ENCODE measurements at places on chromosomes 11 and 22.

- DNase-seq: no peak
Measured at GRCh38 chr22:39088685-39089032, 8.4 kb upstream of the APOBEC3H start.

DNA sequence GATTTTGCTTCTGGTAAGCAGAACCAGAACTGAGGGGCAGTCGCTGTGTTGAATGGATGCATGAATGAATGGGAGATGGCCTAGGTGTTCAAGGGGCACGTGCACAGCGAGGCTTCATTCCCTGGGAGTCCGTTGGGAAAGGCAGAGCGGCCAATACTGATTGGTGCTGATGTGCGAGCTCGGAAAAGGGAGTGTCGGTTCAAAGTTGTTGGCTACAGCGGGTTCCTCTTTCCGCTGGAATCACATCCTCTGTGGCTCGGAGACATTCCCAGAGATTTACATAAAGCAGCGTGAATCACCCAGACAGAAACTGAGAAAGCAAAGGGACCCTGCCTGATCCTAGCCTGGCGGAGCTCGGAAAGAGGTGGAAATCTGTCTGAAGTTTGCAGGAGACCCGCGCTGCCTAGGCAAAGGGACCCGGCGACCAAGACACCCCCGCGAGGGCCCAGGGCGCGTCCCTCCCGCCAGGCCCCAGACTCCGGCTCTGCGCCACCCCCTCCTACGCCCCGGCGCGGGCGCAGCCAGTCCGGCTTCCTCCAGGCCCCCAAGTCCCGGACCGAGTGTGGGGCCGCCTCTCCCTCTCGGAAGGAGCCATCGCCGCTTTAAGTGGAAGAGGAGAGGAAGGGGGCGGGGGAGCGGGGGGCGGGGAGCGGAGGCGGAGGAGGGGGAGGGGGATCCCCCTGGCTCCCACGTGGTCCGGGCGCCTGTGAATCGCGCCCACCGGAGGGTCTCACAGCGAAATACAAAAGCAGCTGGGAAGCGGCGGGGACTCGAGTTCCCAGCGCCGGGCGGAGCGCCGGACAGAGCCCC is at the start of gene FJX1:
Gene FJX1, plus strand, starts transcription at position 774 of the 810 bp plus-strand sequence. CDS start 177 bp downstream, outside the sequence.
- peak; percentile 75 for DNase-seq

DNA sequence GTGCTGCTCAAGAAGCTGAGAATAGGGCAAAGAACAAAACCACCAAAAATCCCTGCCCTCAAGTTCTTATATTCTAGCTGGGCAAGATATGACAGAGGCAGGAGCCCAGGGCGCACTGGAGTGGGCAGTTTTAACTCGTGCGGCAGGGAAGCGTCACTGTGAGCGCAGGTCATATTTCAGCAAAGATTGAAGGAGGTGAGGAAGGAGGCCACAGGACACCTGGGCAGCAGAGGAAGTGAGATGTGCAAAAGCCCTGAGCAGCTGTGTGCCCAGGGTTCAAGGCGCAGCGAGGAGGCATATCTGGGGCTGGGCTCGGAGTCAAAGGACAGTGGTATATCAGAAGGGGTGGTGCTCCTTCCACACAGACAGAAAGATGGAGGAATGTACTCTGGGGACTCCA is 13.5 kb downstream of the KCNC1 start:
- DNase-seq: no peak

GRCh38 chr11:124762105-124762623 is at the start of gene ESAM:
ESAM (minus strand) TSS chr11:124762290; CDS start chr11:124762154, 136 bp downstream.
- peak; percentile 8 for DNase-seq

- DNase-seq: no peak
Measured at GRCh38 chr22:29257751-29258181, 10.0 kb downstream of the RHBDD3 start.

- DNase-seq: no peak
Measured at GRCh38 chr22:19871023-19871844, 16.6 kb upstream of the GNB1L start.

- no peak for DNase-seq
Measured at GRCh38 chr11:63503492-63503891, 2.4 kb upstream of the LGALS12 start.

- no peak for DNase-seq
Measured at GRCh38 chr11:8267831-8268529, 4.3 kb upstream of the LMO1 start.

GRCh38 chr11:115220423-115220822 is 283.8 kb downstream of the CADM1 start:
- DNase-seq: no peak

DNA sequence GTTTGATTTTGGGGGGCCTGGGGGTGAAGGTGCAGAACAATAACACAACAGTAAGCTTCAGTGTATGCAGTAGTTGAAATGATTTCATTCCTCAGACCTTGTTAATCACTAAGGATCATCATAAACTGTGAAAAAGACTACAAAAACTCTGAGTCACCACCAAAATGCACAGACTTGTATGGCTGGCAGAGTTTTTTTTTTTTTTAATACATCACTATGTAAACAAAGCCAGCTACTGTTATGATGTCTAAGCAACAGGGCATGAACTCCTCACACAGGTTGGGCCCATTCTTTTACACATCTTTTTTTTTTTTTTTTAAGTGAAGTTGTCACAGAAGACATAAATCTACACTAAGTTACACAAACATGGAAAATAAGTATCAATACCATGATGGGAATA is 311.9 kb downstream of the GUCY1A2 start:
- peak; percentile 4 for DNase-seq

DNA sequence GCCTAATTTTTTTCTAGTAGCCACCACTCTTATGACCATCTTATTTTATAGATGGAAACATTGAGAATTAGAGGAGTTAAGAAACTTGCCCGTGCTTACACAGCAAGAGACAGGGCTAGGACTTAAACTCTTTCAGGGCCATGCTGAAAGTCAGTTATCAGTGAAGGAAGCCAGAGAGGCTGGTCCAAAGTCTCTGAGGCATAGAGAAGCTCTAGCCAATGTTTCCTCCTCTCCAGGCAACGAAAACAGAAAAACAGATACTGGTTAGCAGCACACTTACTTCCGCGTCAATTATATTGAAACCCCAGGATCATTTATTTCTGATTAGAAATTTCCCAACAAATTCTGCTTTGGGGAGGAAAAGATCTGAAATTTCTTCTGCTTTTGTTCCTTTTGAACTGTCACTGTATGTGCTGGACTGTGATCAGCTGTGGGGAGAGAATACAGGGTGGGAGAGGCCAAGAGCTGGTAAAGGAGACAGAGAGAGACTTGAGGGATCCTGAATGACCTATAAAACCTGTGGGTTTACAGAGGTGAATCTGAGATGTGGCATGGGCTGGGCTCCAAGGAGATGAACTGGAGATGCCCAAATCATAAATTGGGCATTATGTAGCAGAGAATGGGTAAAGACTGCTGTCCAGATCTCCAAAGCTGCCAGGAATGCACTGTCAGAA is 37.5 kb upstream of the CAPRIN1 start:
- DNase-seq: no peak

DNA sequence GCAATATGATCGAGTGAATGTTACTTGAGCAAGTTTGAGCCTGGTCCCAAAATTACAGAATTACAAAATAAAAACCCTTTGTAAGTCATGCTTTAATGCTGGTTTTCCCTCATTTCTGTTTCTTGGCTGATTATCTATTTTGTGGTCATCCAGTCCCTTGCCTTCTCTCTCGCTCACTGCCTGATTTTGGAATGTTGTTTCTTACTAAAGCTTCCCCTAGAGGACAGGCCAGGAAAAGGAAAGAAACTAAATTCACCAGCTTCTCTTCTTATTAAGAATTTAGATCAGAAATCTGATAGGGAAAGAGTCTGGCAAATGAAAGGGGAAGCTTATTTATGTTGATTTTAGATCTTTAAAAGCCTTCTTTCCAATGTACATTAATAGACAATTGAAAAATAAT is 16.6 kb upstream of the BDNF start:
- no peak for DNase-seq

- no peak for DNase-seq
Measured at GRCh38 chr11:5486003-5486402, 2.5 kb upstream of the OR52D1 start.

- DNase-seq: peak; percentile 40
Measured at GRCh38 chr11:59135648-59136461, 6.8 kb upstream of the FAM111A start.

DNA sequence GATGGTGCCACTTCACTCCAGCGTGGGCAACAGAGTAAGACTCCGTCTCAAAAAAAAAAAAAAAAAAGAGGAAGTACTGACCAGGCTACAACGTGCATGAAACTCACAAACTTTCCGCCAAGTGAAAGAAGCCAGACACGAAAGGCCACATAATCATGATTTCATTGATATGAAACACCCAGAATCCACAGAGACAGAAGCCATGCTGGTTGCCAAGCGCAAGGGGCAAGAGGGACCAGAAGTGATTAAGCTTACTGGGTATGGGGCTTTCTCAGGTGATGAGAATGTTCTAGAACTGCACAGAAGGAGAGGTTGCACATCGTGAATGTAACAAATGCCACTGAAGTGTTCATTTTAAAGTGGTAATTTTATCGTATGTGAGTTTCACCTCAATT is 60.9 kb downstream of the CELSR1 start:
- no peak for DNase-seq

DNA sequence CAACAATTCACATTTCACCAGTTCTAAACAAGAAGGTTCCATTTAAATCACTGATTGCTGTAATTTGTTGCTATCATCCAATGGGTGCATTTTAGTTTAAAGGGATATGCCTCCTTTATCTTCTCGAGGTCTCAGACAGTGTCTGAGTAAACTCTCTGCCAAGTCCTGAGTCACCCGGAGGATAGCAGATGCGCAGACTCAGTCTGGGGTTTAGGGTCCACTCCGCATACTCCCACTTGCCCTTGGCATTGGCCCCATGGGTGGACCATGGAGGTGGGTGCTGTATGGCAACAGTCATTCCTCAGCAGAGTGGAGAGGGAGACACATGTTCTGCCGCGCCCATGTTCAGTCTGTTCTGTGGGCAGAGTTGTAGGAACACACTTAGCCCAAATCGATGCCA is 65.4 kb upstream of the CRTAM start:
- no peak for DNase-seq

- no peak for DNase-seq
Measured at GRCh38 chr22:46671824-46672432, 51.7 kb downstream of the GRAMD4 start.

DNA sequence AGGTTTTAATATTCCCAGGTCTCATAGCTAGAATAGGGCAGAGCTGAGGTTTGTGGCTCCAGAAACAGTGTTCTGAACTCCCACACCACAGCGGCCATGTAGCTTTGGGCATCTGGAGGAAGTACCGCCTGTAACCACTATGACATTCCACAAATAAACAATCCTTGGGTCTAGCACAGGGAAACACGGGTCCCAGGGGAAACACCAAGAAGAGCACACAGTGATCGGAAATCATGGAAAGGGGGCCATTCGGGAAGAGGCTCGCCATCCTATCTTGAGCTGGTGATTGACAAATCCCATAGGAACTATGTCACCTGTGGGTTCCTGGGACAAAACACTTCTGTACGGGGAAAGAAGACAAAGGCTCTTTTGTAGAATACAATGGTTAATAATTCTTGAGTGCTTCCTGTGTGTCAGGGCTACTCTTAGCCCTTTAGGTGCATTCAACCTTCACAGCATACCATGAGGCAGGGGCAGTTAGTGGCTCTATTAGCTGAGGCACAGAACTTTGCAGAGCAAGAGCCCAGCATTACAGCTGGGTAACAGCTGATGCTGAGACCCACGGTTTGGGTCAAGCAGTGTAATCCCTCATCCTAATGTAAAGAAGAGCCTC is 514.2 kb downstream of the NTM start:
- no peak for DNase-seq

DNA sequence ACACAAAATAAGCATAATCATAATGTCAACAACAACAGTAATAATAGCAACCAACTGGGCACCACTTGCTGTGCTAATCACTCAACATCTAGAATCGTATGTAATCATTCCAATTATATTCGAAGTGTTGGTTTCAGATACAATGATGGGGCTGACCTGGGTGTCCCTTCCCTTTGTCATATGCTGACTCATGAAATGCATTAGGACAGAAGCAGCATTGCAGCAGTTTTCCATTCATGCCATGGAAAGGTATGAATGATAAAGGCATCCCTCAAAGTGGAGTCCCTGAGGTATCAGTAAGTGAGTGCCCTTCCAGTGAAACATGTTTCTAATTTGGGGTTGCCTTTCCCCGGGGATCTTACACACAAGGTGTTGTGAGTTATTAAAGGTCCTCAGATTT is 46.3 kb upstream of the ANO3 start:
- DNase-seq: no peak

- no peak for DNase-seq
Measured at GRCh38 chr11:12275818-12276217, 101.6 kb upstream of the PARVA start.

- no peak for DNase-seq
Measured at GRCh38 chr11:69797156-69797555, 22.0 kb upstream of the FGF4 start.

- no peak for DNase-seq
Measured at GRCh38 chr11:113474362-113475159, 637 bp downstream of the DRD2 start.

DNA sequence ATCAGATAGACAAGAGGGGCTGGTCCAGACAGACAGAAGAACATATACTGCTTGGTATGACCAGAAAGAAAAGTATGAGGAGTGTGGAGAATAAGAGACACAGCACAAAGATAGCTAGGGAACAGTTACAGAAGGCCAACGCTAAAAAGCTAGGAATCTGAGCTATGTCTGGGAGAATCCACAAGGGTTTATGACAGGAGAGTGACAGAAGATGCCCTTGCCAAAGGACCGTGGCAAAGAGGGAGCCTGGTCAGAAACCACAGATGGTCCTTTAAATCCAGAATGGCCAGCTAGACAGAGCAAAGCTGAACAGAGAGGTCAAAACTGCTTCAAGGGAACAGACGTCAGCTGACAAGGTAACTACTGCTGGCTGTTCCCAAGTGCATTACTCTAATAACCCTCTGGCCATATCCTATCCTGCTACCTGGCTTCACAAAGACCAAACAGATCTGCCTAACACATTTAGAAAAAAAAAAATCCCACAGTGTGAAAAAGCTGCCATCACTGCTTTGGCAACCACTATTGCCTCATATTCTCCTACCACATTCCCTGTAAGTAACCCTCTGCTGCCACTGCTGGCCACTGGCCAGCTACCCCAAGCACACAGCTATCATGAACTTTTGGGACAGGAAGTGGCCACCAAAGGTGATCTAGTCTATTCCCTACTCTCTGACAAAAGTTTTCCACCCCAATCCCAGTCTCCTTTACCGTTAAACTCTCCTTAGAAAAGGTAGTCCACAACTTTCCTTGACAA is 7.3 kb downstream of the SERGEF start:
- no peak for DNase-seq

GRCh38 chr11:10918275-10918674 is 60.4 kb upstream of the ZBED5 start:
- DNase-seq: no peak

DNA sequence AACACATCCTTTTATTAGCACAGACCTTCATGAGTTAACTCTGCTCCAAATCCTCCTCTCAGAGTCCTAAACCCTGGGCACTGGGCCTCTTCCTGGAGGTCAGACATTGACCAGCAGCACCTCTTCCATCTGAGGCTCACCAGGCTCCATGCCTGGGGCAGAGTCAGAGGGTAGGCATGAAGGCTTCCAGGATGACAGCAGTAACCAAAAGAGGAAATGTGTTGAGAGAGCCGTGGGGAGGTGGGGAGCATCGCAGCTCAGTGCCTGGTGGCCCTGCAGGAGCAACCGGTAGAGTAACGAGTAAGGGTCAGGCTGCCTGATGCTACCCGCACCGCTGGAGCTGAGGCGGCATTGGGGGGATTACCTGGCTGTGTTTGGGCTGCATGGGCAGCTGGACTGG is 9.4 kb upstream of the NAV2 start:
- DNase-seq: no peak

Measured in SHP77 (cell line).